ENCODE measurements at places on chromosomes 1 and 21. TPM values are rescaled to one million over a fixed set of nuclear protein-coding genes. Genes with fewer than 3 reads are reported as not detected.

Gene MXRA8
- total RNA-seq = 409 TPM

Gene TRNP1
- total RNA-seq = 217 TPM

Gene FCGR3A
- total RNA-seq = not detected

Gene MRPS6
- total RNA-seq = 24.0 TPM

Gene MROH9
- total RNA-seq = not detected

Gene FNBP1L
- 8.0 TPM for total RNA-seq

Gene LCE3D
- total RNA-seq = not detected

Gene CRNN
- total RNA-seq = not detected

Gene KCNJ6
- under 0.01 TPM for total RNA-seq

Gene HEYL
- not detected for total RNA-seq

Gene TRIM58
- total RNA-seq = not detected

Gene ELAPOR1
- under 0.01 TPM for total RNA-seq

Gene DDAH1
- 35.1 TPM for total RNA-seq

Gene KIAA1614
- 9.2 TPM for total RNA-seq

Gene SLC35D1
- total RNA-seq = 10.3 TPM

Gene TDRD5
- total RNA-seq = not detected

Gene TENT5C
- total RNA-seq = 0.17 TPM

Gene ALG14
- total RNA-seq = 1.6 TPM

Gene KNCN
- total RNA-seq = not detected

Gene TRIM33
- 11.1 TPM for total RNA-seq

Gene AK5
- total RNA-seq = 26.3 TPM

Gene RIPK4
- under 0.01 TPM for total RNA-seq

Gene TRPM2
- total RNA-seq = not detected

Gene CRYBG2
- 1.3 TPM for total RNA-seq

Gene LRP8
- total RNA-seq = 22.4 TPM

Gene MAB21L3
- not detected for total RNA-seq

Gene PDPN
- total RNA-seq = 1.3 TPM

Gene ZZZ3
- total RNA-seq = 35.4 TPM

Gene COL24A1
- 0.15 TPM for total RNA-seq

Gene NLRP3
- not detected for total RNA-seq
